ENCODE measurements at places on chromosomes 5 and 9.

DNA sequence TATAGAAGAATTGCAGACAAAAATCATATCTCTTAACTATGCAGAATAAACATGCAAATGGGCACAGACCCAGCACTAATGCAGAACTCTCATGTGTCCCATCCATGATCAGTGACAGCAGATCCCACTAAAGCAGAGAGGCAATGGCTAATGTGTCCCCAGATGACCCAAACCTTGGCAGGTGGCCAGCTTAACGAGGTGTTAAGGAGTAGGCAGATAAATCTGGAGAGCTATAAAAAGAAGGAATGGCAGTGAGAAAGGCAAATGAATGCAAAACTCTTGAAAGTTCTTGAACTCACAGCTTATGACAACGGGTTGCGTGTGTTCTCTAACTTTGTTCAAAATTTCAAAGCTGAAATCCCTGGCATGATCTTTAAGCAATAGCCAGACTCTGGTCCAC lies 265.4 kb downstream of the RASEF start:
- DNase-seq = no peak

- no peak for DNase-seq
These were observed 402.9 kb downstream of the PRR16 start for GRCh38 chr5:120866997-120867396.

- no peak for DNase-seq
These were observed 449.1 kb downstream of the PSAT1 start for GRCh38 chr9:78746010-78746409.

DNA sequence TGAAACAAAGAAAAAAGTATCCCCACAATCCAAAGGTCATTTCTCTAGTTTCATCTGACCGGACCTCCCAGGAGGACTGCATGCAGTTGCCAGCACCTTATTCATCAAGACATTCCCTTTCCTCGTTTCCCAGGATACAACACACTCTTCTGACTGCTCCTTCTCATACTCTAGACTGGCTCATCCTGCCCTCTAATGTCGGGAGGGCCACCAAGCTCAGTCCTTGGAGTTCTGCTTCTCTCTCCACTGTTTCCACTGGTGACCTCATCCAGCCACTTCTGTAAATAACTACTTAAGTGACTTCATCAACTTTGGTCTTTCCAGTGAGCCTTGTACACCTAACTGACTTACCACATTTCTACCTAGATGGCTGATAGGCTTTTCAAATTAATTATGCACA lies 179.1 kb downstream of the EPB41L4A start:
- no peak for DNase-seq

DNA sequence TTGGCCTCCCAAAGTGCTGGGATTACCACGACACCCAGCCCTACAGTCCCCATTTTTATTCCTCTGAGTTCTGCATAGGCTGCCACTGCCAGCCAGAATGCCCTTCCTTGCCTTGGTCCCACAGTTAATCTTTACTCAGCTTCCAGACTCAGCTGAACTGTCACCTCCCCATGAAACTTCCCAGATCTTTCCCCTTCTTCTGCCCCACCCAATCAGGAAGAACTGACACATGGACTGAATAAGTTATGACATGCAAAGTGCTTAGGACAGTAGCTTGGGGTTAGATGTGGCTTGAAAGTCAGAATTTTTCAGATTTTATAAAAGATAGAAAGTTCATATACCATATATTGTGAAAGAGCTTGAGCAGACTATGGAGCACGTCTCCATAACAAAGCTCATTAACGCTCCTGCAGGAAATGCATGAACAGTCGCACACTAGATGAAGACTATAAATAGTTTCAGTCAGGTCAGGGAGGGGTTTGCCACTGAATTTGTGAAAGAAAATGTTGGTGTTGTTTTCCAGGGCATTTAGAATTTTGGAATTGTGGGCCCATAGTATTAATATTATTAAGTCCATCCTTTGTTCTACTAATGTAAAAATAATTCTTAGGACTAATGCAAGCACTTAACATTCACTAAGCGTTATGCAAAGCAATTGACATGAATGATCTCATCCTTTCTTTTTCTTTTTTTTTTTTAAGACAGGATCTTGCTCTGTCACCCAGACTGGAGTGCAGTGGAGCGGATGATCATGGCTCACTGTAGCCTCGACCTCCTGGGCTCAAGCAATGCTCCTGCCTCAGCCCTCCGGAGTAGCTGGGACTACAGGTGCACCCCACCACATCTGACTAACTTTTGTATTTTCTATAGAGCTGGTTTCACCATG lies 36.1 kb upstream of the DENND1A start:
- DNase-seq = no peak

- no peak for DNase-seq
These were observed 4.3 kb upstream of the TIFAB start for GRCh38 chr5:135456238-135457099.

GRCh38 chr9:123685489-123686083 lies 244.3 kb downstream of the DENND1A start:
- DNase-seq = no peak

DNA sequence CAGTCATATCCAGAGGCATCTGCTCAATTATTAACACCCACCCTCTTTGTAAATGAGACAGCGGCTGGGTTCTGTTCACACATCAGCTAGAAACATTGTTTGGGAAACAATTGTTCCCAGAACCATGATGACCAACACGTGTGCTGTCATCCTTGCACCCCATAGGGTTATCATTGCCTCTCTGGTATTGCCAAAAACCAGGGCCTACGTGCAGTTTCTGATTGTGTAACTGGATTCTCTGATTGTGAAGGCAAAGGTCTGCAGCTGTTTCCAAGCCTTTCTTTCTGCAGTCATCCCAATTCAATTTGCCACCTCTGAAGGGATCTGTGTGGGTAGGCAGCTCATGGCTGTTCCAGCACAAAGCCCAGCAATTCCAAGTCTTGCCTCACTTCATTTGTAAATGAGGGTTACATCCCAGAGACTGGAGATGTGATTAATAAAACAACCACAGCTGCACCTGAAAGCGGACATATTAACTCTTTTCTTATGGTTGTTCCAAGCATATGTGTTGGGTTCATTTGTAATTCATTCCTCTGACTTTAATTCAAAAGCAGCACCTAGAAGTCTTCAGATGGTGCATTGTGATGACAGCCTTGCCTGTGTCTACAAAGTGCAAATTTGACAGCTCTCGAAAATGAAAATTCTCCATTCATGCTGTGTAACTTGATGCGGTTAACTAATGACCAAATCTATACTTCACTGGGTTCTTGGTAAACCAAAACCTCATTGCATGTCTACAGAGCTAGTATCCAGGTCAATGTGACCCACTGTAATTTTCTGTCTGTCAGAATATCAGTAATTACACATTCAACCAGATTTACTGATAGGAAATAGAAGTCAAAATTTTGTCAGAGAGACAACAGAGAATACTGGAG lies 66.6 kb downstream of the YIPF5 start:
- DNase-seq = no peak

DNA sequence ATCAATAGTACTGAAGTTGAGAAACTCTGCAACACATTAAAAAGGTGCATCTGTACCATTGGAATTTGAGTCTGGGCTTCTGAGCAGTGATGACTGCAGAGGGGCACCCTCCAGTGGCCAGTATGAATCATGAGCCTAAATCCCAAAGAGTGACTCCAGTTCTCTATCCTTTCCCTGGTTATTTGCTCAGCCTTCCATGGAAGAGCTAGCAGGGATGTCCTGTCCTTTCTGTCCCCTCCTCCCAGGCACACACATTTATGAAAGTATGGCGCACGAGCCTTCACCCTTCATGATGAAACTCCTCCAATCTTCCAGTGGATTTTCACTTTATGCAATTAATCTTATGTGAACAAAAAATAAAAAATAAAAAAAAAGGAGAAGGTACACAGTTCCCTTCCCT lies 81.0 kb downstream of the ESM1 start:
- DNase-seq = no peak

DNA sequence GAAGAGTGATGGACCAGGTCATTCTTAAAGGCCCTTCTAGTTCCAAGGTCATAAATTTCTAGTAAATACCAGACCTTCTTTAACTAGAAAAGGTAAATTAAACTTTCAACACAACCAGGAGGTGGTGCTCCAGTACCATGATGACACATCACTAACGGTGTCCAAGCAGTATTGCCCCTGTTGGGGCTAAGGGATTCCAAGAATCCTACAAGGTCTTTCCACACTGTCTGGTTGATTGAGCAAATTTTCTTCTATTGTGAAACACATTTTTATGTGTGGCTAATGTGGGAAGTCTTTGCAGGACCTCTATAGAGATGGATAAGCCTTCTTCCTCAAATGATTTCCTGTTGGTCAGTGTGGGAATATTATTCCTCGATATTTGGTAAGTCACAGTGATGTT lies 459.6 kb upstream of the PAPPA start:
- no peak for DNase-seq

DNA sequence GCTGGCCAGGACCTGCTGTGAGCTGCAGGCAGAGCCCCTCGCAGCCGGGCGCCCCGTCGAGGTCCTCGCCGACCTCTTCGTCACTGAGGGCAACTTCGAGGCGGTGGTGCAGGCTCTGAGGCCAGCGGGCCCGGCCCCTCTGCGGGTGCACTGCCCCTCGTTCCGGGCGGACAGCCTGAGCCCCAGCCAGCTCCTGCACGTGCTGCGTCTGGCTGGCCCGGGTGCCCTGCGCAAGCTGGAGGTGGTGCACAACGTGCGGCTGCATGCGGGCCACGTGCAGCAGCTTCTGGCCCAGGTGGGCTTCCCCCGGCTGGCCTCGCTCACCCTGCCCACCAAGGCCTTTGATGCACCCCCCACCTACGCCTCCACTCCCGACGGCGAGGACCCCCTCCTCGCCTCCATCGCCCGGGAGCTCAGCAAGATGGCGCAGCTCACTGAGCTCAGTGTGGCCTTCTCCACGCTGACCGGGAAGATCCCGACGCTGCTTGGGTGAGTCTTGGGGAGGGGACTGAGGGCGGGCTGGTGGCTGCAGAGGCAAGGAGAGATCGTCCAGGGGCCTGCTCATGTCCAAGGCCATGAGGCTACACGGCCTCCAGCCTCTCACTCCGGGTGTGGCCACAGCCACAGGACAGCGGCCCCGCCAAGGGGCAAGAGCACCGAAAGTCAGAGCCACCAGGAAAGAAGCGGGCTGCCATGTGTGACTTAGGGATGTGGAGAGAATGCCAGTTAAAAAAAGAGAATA lies 825 bp downstream of the LRRC14B start:
- no peak for DNase-seq

DNA sequence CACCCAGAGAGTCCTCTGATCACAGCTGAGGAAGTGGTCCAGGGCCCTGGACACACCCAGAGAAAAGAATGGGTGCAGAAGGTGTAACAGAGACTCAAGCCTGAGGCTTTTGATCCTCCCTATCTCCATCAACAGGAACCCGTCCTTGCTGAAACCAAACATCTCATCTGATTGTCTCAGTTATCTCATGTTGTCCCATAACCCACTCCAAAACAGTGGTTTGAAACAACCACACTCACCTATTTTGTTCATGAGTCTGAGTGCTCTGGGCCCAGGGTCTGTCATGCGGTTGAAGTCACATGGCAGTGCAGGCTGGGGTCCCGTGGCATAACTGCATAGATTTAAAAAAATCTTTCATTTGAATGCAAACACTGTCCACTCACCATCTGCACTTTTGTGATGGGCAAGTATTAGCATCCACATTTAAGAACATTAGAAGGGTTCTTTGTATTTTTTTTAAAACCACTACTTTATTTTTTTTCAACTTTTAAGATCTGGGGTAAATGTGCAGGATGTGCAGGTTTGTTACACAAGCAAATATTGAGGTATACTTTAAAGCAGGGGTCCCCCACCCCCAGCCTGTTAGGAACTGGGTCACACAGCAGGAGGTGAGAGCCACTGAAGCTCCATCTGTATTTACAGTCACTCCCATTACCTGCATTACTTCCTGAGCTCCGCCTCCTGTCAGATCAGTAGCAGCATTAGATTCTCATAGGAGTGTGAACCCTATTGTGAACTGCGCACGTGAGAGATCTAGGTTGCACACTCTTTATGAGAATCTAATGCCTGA lies 255.8 kb downstream of the ROR2 start:
- DNase-seq = no peak

GRCh38 chr9:65403721-65404120 lies 118.7 kb upstream of the FOXD4L5 start:
- DNase-seq = no peak

- no peak for DNase-seq
These were observed 26.5 kb upstream of the CDKN2B start for GRCh38 chr9:22035591-22036011.

DNA sequence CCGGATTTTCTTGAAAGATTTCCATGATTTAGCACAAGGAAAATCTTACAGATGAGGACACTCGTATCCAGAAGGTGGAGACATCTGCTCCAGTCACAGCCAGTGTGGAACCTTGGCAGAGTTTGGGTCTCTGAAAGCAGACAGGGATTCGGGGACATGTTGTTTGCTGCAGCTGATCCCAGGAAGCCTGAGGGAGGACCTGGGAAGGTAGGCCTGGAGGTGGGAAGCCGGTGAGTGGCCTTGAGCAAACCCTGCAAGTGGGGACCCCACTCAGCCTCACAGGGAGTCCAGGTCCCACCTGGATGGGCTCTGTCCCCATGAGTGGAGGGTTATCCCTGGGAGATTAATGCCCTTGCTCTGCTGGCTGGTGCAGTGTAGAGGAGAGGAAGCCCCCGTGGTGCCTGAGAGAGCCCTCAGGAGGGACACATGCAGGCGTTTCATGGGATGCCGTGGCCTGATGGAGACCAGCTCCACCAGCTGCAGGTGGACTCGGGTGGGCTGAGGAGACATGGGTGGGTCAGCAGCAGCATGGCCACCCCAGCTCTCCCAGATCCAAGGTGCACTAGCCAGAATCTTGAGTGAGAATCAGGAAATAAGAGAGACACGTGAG lies 7.8 kb downstream of the MRPS2 start:
- no peak for DNase-seq

GRCh38 chr9:130598188-130598587 lies 18.8 kb downstream of the FUBP3 start:
- no peak for DNase-seq

- no peak for DNase-seq
These were observed 27.0 kb downstream of the UTP15 start for GRCh38 chr5:73592551-73592950.

GRCh38 chr9:102521097-102521755 lies 473.9 kb upstream of the CYLC2 start:
- DNase-seq = no peak

DNA sequence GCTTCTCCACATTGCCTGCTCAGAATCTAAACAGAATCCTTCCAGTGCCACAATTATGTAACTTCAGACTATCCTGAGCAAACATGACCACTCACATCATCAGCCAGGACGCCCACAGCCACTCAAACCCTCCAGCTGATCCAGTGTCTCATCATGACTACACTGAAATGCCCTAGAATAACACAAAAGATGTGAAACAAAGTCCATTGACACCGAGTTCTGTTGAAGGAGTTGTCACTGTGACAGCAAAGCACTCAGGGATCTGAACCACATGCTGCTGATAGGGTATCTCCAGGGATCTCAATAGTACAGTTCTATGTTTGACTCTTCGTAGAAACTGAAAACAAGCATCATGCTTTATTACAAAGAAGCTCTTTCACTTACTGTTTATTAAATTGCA lies 150.2 kb downstream of the GABBR2 start:
- DNase-seq = no peak

DNA sequence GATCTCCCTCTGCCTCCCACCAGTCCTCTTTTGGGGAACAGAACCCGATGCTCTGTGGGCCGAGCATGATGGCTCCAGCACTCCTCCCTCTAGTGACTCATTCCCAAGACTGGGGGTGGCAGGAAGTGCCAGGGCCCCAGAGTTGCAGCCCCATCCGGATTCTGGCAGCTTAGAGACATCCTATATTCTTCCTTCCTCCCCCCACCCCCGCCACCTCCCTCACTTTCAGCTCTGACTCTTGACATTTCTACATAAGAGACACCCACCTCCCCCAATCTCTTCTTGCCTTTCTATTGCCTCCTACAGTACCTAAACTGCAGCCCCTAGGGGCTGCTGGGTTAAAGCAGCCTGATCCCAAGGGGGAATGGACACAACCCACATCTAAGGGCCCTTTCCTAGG lies 47.1 kb upstream of the MATR3 start:
- DNase-seq = peak; percentile 54
